Activated T-cell treated with anti-CD3 and anti-CD28 coated beads for 1 hour (primary cell): ENCODE measurements at places on chromosomes 7 and 10.

- DNase-seq: no peak
Measured at GRCh38 chr7:102836977-102837376, 75.8 kb upstream of the LRRC17 start.

DNA sequence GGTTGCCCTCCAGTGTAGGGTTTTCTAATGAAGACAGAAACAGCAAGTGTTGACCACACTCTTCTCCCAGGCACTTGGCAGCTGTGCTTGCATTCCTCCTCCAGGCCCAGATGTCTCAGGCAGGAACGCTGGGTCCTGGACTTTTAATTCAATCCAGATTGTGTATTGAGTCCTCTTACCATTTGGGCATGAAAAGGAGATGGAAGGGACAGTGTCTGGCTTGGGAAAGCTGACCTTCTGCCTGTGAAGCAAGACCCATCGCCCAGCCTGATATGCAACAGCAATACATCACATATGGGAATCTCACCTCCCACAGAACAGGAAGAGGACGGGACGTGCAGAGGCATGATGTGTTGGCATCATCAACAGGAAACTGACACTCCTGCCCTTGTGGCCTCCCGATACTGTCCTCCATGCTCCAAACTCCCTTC lies 174.4 kb upstream of the LYZL2 start:
- no peak for DNase-seq

DNA sequence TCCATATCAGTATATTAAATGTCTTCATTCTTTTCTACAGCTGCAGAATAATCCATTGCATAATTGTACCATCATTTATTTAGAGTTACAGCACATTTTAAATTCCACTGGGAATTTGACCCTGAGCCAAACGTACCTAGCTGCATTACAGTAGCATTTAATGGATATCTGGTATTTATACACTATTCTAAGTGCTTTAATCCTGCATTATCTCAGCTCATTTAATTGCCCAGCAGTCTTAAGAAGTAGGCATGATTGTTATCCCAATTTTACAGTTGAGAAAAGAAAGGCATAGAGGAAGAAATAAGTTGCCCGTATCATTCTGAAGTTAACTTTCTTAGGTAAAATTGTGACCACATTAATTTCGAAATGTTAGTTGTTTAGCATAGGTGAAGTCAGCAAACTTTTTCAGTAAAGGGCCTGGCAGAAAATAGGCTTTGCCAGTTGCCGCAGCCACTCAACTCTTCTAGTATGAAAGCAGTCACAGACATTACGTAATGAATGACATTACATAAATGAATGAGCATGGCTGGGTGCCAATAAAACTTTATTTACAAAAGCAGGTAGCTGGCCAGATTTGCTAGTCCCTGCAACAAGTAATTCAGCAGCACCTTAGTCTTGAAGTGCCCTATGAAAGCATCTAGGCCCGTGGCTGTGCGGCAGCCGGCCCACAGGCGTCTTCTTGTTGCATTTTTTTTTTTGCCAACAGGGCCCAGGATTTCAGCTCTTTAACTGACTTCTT lies 30.0 kb downstream of the GUSB start:
- DNase-seq: no peak

GRCh38 chr10:131875501-131875900 lies 25.3 kb upstream of the PPP2R2D start:
- no peak for DNase-seq

DNA sequence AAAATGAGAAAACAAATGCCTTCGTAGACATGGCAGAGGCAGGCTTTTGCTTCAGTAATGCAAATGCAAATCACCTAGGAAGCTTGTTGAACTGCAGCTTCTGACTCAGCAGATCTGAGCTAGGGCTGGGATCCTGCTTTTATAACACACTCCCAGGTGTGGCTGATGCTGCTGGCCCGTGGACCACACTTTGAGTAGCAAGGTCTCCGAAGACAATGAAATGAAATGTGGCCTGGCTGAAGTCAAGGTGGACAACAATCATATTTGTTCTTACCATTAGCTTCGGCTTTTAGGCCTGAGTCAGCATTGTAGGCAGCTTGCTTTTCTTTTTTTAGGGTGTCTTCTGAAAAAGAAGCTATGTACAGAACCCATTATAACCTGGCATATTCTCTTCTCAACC lies 26.3 kb downstream of the COL17A1 start:
- DNase-seq: no peak

DNA sequence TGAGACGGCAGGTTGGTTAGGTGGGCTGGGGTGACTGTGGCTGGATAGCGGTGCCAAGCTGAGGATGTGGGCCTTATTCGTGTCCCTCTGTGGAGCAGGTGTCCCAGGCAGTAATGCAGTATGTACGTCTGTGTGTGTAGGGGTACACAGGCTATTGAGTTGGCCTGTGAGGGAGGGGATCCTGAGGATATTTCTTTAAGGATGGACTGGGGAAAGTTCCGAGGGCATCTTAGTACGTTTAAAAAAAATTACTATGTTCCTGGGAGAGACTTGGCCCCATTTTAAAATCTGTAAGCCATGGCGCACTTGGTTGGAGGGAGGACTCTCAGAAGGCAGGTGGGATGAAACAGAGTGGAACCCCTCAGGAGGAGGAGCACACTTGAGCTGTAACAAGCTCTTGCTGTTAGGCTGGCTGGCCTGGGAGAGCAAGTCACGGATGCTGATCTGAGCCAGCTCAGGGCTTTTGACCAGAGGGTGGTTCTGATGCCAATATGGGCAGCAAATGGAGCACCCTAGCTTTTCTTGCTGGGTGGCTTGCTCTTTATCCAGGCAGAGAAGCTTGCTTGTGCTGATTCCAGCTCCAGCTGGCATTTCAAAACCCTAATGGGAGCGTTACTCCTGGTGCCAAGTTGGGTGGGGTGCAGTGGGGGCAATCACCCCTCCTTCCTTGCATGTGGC lies 765 bp downstream of the WBP1L start:
- DNase-seq: no peak

DNA sequence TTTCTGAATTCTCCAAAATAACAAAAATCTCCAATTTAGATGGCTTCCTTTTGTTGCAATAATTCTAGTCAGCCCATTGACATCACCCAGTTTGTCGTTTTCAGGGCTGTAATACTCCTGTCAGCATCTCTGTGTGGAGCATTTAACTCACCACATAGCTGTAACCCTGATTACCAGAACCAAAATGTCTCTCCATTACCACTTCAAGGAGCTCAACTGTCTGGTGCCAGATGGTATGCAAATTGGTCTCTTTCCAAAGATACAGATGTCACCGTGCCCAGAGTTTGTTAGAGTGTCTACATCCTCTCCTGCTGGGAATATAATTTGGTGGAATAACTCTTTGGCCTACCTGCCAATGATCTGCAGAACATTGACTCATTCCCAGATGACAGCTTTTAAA lies 350.3 kb upstream of the POT1 start:
- no peak for DNase-seq

- no peak for DNase-seq
Measured at GRCh38 chr7:22477876-22478450, 22.0 kb downstream of the STEAP1B start.

DNA sequence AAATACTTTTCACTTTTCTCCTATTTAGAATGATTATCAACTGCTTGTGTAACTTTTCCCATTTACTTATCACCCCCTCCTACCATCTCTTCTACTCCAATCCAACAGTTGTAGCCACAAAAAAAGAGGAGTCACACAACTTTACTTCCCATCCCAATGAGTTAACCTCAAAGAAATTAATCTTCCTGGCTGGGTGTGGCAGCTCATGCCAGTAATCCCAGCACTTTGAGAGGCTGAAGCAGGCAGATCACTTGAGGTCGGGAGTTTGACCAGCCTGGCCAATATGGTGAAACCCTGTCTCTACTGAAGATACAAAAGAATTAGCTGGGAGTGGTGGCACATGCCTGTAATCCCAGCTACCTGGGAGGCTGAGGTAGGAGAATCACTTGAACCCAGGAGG lies 19.9 kb downstream of the SYPL1 start:
- DNase-seq: no peak

DNA sequence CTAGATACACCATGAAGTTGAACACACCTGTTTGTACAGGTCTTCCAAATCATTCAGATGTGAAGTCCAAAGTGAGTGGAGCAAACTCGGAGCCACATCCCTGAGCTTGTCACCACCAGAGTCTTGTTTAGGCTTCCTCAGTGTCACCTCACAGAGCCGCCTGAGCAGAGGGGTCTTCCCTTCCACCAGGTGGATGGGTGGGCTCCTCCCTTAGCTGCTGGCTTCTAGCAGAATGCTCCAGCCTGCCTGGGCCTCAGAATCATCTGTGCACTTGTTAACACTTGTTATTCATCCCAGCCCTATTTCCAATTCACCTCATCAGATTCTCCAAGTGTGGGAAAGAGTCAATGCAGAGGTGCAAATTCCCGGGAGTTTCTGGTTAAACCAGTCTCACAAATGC lies 32.5 kb downstream of the C10orf71 start:
- DNase-seq: no peak

DNA sequence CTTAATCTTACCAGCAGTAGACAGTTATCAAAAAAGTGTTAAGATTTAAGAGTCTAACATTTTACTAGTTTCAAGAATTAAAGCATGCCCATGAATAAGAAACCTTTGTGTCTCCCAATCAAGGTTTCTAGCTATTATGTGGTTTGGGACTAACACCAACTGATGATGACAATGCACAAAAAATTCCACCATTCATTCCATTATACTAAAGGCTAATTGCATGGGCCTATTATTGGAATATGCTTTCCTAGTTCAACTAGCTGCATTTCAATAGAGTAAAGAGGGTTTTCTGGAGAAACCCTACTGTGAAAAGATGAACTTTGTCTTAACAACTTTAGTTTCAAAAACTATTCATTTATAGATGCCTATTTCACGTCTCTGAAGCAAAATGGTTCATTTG lies 44.6 kb downstream of the UBE2H start:
- no peak for DNase-seq

DNA sequence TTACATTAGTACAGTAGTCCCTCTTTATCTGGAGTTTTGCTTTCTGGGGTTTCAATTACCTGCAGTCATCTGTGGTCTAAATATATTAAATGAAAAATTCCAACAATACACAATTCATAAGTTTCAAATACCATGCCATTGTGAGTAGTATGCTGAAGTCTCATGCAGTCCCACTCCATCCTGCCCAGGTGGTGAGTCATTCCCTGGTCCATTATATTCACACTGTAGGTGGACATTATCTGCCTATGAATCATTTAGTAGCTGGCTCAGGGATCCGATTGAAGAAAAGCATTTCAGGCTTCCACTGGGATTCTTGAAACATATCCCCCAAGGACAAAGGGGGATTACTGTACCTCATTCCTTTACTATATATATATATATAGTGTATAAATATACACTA lies 298.2 kb upstream of the GALNT17 start:
- no peak for DNase-seq

DNA sequence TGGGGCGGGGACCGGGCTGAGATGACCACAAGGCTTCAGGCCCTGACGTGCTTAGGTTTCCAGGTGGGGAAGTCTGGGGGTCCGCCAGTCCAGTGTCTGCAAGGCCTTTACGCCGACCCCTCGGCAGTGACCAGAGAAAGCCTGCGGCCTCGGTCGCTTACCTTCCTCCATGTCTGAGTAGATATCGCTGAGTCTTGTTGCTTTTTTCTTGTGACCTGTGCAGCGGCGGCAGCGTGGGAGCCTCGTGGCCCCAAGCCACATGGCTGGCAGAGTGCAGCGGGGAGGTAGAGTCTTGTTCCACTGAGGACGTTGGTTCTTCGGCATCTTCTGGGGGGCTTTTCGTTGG lies 329 bp downstream of the NOLC1 start:
- DNase-seq: peak; percentile 9

GRCh38 chr10:71324743-71325142 lies 5.7 kb downstream of the SLC29A3 start:
- no peak for DNase-seq

- no peak for DNase-seq
Measured at GRCh38 chr7:101870361-101871062, 53.1 kb downstream of the CUX1 start.

GRCh38 chr7:138665249-138665648 lies 35.9 kb downstream of the SVOPL start:
- DNase-seq: no peak

- no peak for DNase-seq
Measured at GRCh38 chr7:125149151-125149550, 219.5 kb upstream of the POT1 start.

- no peak for DNase-seq
Measured at GRCh38 chr7:91306266-91306665, 42.0 kb downstream of the FZD1 start.

DNA sequence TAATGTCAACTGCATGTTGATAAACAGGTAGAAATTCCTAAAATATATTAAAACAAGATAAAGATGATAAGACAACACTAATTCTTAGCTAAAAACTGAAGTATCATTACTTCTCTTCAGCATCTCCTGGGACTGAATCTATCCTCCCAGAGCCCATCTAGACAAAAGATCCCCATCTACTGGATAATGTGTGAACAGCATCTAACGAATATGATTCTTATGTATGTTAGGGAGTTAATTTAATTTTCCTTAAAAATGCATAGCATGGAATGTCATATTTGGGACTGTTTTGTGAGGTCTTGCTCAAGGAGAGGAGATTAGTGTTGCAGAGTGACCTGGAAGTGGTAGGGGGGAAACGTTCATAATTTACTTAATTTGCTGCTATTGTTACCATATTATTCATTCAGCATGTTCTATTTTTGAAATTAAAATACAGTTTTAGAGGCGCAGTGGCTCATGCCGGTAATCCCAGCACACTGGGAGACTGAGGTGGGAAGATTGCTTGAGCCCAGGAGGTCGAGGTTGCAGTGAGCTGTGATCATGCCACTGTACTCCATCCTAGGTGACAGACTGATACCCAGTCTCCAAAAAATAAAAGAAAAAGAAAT lies 305.1 kb upstream of the CSTF2T start:
- DNase-seq: no peak

GRCh38 chr7:70707823-70708243 lies 424.1 kb upstream of the GALNT17 start:
- no peak for DNase-seq

GRCh38 chr7:24829787-24830186 lies 72.5 kb upstream of the GSDME start:
- no peak for DNase-seq

GRCh38 chr7:78413568-78413967 lies 615.0 kb downstream of the PHTF2 start:
- no peak for DNase-seq

DNA sequence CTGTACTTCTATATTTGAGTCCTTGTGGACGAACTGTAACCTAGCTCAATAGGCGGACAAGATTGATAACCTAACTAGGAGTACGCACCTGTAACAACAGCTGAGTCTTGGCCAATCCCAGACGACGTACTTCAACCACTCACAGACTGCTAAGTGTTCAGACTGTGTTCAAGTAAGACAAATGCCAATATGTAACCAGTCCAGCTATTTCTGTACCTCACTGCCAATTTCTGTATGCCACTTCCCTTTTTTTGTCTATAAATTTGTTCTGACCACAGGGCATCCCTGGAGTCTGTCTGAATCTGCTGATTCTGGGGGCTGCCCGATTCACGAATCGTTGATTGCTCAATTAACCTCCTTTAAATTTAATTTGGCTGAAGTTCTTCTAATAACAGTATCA lies 32.2 kb downstream of the HACD1 start:
- DNase-seq: no peak

GRCh38 chr7:132243051-132243450 lies 333.2 kb downstream of the PLXNA4 start:
- DNase-seq: no peak
